Prostate gland (tissue), 2 donors: ENCODE measurements at places on chromosomes 16 and 17. TPM values are rescaled to one million over a fixed set of nuclear protein-coding genes. Genes with fewer than 3 reads are reported as not detected.

DHRS7C gene
- total RNA-seq = not detected

C16orf92 gene
- not detected for total RNA-seq

PTX4 gene
- total RNA-seq = not detected

TSPOAP1 gene
- 26.5 TPM for total RNA-seq

CIBAR2 gene
- total RNA-seq = not detected
